NCI-H345 (cell line): ENCODE measurements at places on chromosomes 7 and 10.

- no peak for DNase-seq
Measured at GRCh38 chr7:134470864-134471263, 12.0 kb upstream of the AKR1B1 start.

DNA sequence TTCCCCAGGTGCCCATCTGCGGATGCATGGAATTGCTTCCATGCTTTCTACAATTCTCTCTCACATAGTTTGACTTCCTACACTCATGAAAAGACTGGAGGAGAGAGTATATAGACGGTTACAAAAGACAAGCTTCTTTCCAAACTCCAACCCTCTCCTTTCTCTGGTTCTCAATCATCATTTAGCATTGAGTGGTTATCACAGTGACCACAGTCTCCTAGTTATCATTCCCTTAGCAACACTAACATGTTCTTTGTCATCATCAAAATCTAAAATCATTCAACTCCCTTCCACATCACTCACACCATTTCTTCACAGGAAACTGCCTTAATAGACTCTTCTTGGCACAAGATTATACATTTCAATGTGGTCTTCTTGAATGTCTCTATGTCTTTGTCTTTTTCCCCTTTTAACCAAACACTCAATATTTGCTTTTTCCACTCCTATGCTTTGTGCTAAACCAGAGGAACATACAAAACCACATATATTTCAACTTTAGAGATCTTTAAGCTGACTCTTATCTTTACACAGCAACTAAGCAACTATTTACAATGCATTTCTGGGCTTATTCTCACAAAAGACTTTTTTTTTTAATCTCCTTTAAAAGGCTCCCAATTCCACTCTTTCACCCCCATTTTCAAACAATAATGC, 126.3 kb downstream of the CNOT4 start:
- no peak for DNase-seq

- peak; percentile 59 for DNase-seq
Measured at GRCh38 chr7:24828891-24829661, 71.8 kb upstream of the GSDME start.

- peak; percentile 6 for DNase-seq
Measured at GRCh38 chr10:84329196-84329611, 815 bp downstream of the CCSER2 start.

GRCh38 chr7:132934017-132934416, 147.9 kb downstream of the CHCHD3 start:
- no peak for DNase-seq
